Activated T-cell treated with anti-CD3 and anti-CD28 coated beads for 1 hour (primary cell): ENCODE measurements at places on chromosomes 7 and 10.

- peak; percentile 14 for DNase-seq
Observed at GRCh38 chr7:11212080-11212711, 238.5 kb downstream of the PHF14 start.

DNA sequence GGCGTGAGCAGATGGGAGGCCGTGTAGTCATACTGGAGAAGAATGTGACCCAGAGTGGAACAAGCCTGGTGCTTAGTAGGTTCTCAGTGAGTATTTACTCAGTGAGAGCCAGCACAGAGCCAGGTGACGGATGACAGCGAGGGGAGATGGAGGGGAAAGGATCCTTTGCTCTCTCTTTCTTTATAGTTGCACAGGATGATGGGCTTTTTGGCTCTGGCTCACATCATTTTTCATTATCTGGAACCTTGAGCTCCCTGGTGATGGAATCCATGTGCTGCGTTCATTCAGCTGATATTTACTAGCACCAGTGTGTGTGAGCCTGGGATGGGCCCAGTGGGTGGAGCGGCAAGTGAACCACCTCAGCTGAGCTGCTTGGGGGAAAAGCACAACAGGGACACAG, 17.2 kb downstream of the BTBD16 start:
- DNase-seq: no peak

- DNase-seq: no peak
Observed at GRCh38 chr7:18792871-18793595, 297.5 kb downstream of the HDAC9 start.

- no peak for DNase-seq
Observed at GRCh38 chr10:30606313-30606712, 23.2 kb downstream of the LYZL2 start.

DNA sequence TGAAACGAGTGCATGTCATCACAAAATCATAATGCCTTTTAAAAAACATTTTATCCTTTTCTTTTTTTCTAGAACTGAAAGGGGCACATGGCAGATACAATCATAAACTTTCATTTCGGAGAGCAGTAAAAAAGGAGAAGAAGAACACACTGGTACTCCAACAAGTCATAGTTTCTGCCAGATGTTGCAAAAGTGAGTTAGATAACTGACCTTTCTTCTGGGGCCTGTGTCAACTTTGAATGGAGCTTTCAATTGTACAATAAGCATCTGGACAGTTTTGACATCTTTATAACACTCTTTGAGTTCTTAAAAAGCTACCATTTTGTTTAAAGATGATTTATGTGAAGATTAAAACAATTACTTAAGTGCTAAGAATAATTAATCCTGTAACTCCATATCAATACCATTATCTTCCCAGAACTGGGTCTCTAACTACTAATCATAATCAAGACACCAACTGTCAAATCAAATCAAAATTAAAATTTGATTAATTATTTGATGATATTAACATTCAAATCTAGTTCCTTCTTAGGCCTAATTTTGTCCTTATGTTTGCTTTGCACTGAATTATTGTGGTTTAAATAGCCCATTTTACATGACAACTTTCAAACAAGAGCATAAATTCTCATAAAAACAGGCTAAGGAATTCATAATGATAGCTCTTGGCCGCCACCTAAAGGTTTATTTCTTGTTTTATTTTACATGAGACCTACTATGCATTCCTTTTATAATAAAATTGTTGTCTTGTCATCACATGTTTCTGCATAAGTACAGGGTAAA, 19.5 kb upstream of the ITGB8 start:
- DNase-seq: no peak
